NCI-H446 treated with DMSO at 0.1 percent for 48 hours (cell line): ENCODE measurements at places on chromosomes 2 and 18.

- no peak for DNase-seq
Measured at GRCh38 chr2:102033031-102033749, 41.4 kb downstream of the IL1R2 start.

DNA sequence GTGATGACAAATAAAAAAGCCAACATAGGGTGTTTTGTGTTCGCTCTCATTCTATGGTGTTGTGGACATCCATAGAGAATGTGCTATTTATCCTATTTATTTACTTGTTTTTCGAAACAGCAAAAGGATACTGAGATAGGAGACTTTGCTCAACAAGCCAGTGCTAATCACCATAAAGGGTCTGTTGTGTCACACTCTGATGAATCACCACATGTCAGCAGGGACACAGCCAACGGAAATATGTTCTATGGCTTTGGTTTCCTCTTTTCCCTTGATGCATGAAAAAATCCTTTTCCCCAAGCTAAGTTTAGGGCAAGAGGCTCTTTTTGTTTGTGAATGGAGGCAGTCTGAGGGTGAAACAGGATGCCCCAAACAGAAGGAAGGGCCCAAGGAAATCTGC lies 154.3 kb downstream of the RNF152 start:
- peak; percentile 57 for DNase-seq

DNA sequence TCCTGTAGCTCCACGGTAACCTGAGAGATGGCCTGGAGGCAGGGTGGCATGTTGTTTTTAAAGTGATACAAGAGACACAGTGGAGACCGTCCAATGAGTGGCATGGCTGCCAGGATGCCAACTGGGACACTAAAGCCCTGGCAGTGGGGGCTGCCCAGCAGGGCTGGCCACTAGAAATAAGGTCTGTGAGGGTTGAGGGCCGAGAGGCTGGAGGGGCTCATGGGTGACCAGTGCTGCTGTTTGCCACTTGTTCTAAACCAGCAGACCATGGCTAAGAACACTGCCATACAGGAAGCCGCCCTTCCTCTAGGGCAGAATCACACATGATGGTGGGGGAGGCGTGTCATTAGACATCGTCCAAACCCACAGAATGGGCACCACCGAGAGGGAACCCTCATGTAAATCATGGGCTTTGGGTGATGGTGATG lies 71.9 kb downstream of the ALPK2 start:
- no peak for DNase-seq

DNA sequence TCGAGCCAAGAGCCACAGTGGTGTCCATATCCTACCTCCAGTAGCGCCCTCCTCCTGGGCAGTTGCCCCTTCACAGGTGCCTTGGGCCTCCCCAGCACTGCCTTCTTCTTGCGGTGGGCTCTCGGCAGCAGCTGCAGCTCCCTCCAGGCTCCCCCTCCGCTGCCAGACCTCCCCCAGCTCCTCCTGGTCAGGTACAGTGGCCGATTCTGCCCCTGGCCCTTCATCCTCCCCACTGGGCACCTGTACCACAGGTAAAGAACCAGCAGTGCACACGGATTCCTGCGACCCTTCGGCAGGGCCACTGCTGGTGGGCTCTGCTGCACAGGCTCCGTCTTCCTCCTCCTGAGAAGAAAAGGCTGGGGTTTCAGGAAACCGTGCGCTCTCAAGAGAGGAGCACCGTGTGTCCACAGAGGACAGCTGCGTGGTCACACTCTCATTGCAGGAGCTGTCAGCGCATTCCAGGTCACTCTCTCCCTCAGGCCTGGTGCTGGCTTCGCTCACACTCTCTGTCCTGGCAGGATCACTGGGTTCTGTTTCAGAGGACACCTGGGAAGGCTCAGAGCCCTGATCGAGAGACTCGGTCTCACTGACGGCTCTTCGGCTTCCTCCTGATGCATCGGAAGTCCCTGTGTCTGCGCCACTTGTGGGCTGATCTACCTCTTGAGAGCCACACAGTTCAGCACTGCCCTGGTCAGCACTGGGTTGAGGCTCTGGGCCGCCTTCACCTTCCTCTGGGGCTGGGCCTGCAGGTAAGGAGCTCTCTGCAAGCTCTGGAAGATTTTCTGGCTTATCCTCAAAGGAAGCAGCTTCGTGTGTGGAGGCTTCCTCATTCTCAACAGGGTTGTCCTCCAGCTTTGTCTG lies 147.4 kb upstream of the STK17B start:
- no peak for DNase-seq

DNA sequence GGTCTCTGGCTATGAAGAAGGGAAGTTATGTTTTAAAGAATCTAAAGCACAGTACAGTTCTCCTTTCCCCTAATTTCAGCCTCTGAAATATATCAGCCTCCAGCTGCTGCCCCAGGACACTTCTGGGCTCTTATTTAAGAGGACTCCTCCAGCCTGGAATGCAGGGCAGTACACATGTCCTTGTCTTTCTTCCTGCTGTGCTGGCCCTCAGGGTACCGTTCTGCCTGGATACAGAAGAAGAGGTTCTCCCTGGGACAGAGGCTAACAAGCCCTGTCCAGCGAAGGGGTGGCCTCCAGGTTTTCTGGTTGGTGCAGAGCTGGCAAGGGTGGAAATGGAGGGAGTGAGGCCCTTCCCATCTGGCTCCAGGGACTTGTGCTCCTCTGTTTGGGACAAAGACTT lies 22.1 kb downstream of the MLPH start:
- DNase-seq: no peak

DNA sequence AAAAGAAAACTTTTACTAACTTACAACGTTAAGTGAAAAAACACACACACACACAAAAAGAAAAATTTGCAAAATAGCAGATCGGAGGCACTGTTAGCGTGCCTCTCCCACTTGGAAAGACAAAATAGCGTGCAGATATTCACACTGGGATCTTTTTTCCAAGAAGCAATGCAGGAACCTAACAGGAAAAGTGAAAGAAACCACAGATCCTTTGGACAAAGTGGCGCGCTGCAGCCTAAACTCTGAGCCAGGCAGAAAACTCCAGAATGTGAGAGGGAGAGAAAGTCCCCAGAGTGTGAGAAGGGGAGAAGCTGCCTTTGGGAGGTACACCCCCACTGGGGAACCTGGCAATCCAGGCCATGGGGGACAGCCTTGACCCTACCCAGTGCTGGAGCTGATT lies 70.7 kb upstream of the SERPINE2 start:
- DNase-seq: no peak

GRCh38 chr2:215899141-215900074 lies 113.9 kb downstream of the MREG start:
- no peak for DNase-seq

- DNase-seq: no peak
Measured at GRCh38 chr18:10482985-10483949, 28.8 kb downstream of the APCDD1 start.

- no peak for DNase-seq
Measured at GRCh38 chr2:142892715-142893114, 15.3 kb downstream of the KYNU start.

GRCh38 chr2:231472816-231473215 lies 8.5 kb upstream of the NCL start:
- no peak for DNase-seq

DNA sequence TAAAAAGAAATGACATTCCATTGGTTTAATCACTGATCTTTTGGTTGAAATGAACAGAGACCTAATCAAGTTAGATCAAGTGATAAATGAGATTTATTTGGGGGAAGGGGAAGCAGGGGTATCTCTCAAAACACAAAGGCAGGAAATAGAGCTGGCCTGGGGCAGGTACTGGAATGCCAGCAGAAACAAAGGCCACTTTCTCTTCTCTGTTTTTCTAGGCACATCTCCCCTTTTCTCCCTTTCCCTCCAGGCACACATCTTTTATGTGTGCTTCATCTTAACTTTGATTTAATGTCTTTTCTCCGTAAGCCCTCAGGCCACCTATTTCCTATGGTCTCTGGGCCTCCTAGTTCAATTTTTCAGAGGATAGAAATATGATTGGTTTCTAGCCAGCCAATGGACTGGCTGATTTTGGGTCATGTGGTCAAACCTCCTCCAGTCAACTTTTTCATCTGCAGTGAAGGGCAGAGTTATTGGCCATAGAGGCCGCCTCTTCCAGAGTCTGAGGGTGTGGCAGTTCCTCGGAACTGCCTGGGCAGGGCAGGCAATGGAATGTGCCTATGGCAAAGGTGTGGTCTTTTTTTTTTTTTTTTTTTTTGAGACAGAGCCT lies 58.9 kb upstream of the FAM136A start:
- no peak for DNase-seq

GRCh38 chr2:187051350-187051749 lies 202.4 kb upstream of the ZSWIM2 start:
- DNase-seq: no peak

GRCh38 chr18:59189746-59190145 lies 30.2 kb upstream of the GRP start:
- no peak for DNase-seq

DNA sequence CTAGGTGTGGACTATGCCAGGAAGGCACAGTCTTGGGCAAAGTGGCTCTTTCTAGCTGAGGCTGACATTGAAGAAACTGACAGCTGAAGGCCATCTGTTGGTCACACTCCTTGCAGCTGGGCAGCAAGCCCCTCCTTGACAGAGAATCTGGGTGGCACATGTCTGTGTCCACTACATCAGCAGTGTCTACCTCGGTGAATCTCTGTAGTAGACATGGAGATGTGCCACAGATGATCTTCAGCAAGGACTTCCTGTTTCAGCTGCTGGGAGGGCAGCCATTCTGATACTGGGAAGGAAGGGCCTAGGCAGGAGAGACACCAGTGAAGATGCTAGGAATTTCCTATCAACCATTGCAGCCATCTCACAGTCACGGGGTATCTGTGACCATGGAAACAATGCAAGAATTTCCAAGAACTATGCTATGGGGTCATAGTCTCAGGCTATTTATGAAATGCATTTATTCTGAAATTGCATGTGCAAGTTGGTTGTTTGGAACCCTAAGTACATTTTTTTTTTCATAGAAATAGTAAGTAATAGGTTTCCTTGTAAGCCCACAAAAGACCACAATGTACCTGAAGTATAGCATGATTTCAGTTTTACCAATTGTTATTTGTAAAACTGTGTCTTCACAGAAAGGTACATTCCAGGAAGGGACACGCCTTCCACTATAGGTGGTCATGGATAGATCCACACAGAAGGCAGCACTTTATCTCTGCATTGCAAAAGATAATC lies 63.8 kb upstream of the DARS1 start:
- no peak for DNase-seq

DNA sequence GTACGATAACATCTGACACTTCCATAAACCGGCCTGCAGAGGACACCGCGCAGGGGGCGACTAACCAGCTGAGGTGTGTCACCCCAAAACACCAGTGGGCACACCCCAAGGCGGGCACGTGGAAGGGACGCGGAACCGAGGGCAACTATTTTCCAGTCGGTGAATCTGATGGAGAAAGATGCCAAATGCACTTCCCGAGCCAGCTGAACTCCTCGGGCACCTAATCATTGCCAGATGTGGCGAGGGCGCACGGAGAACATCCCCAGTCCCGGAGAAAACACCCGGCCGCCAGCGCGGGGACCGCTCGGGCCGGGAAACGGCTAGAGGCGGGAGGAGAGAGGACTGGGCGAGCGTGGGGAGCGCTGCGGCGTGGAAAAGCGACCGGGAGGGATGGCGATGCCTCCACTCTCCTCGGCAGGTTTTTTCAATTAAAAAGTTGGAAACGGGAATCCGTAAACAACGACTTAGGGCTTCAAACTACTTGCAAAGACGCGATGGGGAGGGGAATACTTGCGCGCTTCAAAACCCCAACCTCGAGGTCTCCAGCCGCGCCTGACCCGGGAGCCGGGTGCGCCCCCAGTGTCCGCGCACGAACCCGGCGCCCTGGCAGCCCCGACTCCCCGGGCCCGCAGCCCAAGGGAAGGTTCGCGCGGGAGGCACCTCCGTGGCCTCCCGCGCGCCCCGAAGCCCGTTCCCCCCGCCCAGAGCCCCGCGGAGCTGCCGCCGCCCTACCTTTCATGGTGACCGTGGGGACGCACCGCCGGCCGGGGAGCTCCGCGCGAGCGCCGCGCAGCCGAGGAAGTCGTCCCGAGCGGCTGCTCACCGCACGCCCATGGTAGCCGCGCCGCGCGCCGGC lies 497 bp downstream of the COLEC12 start:
- no peak for DNase-seq

DNA sequence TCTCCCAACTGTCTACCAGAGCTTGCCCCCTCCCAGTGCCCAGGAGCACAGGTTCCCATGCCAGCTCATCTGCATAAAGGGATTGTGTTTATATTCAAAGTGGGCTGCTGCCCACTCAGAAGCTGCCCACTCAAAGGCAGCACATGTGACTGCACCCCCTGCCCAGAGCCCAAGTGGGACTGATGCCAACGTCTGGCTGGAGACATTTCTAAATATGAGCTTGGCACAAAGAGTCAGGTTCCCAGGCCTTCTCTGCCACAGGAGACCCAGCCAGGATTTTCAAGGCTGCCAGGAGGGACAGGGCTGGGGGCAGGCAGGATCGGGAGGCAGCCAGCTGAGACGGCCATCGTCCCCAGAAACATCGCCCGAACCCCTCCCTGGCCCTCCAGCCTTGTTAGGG lies 67.1 kb downstream of the ZBTB7C start:
- DNase-seq: peak; percentile 86

- DNase-seq: peak; percentile 41
Measured at GRCh38 chr18:79988071-79988450, 302 bp downstream of the TXNL4A start.

DNA sequence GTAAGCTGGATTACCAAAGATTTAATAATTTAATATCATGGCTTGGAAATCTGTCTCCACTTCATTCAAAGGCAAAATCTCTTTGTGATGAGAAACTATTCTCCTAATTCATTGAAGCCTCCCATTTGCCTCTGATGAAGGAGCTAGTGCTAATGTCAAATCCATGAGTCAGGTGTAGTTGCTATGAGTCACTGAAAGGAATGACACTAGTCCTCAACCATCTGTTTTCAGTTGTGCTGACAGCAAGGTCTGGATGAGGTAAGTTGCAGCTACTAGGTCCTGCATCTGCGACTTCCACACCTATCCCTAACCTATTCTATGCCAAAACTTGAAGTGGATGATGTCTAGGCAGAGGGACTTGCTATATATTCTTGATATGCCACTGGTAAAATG lies 324.0 kb upstream of the UBE2E3 start:
- no peak for DNase-seq

DNA sequence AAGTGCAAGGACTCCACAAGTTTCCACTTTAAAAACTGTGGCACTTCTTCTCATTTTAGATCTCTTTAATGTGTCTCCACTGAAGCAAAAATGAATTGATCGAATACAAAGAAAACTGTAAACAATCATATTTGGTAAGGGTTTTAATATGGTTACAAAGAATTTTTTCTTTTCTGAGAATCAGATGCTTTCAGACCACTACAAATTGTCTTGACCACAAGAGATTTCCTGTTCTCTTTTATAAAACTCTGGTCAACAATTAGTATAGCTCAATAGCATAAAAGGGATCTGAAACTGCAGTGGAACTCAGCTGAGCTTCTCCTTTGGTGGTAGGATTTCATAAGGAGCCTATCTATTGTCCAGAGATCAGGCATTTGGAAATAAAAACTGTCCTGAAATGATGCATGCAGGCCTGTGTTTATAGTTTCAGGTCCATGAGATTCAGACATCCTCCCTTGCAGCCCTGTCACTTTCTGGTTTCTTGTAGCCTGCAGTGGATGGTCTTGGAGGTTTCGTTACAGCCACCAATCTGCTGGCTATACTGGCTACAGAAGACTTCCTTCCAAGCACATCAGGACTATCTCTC lies 120.0 kb downstream of the DOCK10 start:
- DNase-seq: no peak

GRCh38 chr2:33509908-33510585 lies 33.6 kb downstream of the RASGRP3 start:
- no peak for DNase-seq

- DNase-seq: no peak
Measured at GRCh38 chr2:31232586-31232985, 1.4 kb upstream of the EHD3 start.

GRCh38 chr2:11539317-11540147 lies 5.7 kb downstream of the GREB1 start:
- DNase-seq: no peak
